ENCODE measurements at places on chromosomes 5 and 9. TPM values are rescaled to one million over a fixed set of nuclear protein-coding genes. Genes with fewer than 3 reads are reported as not detected.

DNA sequence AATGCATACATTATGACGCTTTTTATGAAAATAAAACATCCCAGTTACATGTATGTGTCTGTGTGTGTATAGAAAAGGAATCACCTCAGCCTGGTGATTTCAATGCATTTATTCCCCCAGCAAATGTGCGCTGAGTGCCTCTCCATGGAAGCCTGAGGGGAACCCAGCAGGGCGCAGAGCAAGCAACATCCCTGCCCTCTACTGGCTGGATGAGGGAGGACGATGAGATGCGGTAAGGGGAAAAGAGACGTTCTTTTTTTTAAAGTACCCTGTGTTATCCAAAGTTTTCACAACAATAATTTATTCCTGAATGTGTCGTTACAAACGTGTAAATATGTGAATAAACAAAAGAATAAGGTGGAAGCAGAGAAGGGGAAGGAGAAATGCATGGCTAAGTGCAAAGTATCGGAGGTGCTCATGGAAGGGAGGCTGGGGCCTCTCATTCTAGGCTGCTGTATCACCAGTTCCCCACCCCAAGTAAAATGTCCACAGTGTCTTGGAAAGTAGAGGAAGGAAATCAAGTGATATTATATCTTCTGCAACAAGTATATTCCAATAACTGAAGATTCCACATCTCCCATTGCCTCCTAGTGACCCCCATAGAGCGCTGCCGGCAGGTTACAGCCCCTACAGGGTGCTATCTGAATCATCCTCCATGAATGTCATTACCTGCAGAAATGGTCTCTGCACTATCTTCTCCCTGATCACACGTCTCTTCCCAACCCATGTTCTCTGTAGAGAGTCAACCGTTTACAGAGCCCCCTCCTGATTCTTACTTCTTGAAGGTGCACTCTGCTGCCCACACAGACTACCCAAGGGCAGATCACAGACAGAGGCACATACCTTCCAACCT lies 13.0 kb upstream of the ABLIM3 start:
- DNase-seq: no peak

GRCh38 chr5:136011414-136012001 lies 17.3 kb upstream of the TGFBI start:
- DNase-seq: no peak

GRCh38 chr9:26973989-26974388 lies 17.8 kb downstream of the IFT74 start:
- DNase-seq: no peak

DNA sequence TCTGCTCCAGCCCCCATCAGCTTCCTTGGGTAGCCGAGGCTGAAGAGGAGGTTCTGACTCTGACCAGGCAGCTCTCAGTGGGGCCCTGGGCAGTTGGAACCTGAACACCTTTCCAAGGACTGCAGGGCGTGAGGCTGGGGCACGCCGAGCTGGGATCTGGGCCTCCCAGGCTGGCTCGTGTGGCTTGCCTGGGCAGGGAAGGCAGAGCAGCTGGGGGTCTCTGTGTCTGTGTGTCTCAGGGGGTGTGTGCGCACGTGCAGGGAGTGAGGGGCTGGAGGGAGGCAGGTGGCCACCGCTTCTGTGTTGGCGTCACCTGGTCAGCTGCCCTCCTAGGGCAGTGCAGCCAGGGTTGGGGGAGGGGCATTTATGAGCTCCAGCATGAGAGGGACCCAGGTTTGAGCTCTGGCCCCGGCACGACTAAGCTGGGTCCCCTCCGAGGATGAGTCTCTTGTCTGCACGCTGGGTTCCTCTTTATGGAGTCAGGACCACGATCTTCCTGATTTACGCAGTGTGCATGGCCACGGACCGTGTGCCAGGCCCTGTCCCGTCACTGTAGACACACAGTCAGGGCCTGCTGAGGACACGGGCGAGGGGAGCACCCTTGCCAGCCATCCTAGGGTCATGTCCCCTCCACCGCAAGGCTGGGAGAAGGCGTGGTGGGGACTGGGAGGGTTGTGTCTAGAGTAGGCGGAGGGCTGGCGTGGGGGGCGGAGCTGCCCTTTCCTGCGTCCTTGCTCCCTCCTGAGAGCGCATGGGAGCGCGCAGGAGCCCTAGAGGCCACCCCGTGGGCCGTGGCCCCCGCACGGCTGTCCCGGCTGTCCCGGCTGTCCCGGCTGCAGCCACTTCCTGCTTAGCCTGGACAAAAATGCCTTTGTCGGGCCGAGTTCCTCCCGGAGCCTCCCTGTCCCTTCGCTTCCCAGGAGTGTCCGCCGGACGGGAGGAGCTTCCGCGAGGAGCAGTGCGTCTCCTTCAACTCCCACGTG lies 4.6 kb downstream of the ADAMTSL2 start:
- no peak for DNase-seq

Gene TSLP
- total RNA-seq: 1.7 TPM

GRCh38 chr5:29015523-29015922 lies 1977.1 kb upstream of the CDH9 start:
- DNase-seq: no peak

Gene CCDC152
- 0.90 TPM for total RNA-seq

GRCh38 chr5:158847772-158848171 lies 251.9 kb downstream of the EBF1 start:
- DNase-seq: no peak

Gene ITGA2
- 21.3 TPM for total RNA-seq

DNA sequence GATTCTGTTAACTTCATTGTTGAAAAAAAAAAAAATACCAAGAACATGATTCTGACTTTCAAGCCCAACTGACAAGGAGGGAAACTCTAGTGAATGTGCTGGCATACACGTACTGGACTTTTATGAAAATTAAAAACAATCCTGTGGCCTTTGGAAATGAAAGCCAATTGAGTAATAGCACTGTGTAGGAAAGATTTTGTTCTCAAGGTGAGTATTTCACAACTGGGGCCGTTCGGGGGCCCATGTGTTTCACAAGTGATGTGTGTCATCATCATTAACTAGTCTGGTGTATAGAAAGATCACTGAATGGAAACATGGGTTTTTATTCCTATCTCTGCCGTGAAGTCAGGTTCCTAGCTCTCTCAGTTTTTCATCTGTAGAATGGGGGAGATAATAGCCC lies 605.0 kb upstream of the CLINT1 start:
- peak; percentile 84 for DNase-seq

Gene PAIP2
- total RNA-seq: 67.6 TPM

DNA sequence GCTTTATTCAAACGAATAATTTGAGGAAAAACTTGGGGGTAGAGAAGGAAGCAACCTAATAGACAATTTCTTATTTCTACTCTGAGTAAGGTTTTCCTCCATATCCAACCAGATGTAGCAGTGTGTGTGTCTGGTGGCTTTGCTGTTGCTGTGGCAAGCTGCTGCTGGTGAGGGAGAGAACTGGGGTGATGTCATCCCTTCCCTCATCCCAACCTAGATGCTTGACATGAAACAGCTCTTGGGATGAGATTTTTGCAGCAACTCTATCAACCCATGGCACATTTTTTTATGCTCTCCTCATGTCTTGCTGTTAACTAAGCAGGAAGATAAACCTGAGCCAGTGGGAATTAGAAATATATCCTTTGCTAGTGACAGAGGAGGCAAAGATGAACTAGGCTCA lies 135.8 kb downstream of the PCSK1 start:
- DNase-seq: no peak

GRCh38 chr9:89684912-89685636 lies 80.3 kb downstream of the GADD45G start:
- peak; percentile 57 for DNase-seq

GRCh38 chr9:134989206-134990065 lies 71.7 kb upstream of the FCN1 start:
- DNase-seq: peak; percentile 49

Data from posterior vena cava (tissue), 2 donors.